ENCODE measurements at places on chromosomes 5 and 9.

GRCh38 chr9:78047106-78047505 is 15.5 kb upstream of the GNAQ start:
- DNase-seq: no peak

DNA sequence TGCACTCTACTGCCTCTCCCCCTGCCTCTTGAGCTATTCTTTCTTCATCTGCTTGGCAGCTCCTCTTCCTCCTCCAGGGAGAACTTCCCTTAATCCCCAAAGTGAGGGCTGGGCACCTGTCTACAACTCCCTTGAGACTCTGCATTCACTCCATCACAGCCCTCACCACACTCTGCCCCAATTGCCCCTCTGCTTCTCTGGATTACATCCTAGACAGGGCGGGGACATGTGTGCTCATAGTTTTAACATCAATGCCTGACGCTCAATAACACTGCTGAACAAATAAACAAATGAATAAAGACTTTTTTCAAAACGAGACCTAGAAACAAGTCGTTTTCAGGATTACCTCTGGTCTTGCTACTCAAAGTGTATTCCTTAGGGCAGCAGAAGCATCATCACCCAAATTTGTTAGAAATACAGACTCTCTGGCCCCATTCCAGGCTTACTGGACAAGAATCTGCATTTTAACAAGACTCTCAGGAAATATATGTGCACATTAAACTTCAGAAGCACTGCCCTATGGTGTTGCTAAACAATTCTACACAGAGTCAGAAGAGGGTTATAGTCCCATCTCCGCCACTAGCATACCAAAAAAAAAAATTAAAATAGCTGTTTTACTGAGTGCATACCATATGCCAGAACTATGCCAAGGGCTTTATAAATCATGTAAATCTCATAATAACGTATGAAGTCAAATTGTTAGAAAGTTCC is 115.6 kb downstream of the CDK5RAP2 start:
- DNase-seq: no peak

DNA sequence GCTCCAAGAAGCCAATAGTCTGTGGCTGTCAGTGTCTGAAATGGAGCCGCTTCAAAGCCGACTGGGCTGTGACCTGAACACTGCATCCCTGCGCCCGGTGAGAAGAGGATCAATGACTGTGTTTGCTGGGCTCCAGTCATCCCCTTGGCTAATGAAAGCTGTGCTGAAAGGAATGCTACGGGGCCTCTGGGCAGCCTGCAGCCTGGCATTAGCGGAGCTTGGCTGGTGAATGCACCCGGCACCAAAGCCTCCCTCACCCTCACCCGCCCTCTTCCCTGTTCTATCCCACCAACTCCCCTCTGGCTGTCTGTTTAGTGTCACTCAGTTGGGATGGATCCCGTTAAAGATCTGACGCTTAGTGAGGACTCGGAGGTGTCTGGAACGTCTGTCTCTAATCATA is 355.3 kb downstream of the BNC2 start:
- no peak for DNase-seq

- DNase-seq: no peak
Observed at GRCh38 chr5:68041293-68041692, 174.3 kb upstream of the PIK3R1 start.
